ENCODE measurements at places on chromosomes 4 and X. TPM values are rescaled to one million over a fixed set of nuclear protein-coding genes. Genes with fewer than 3 reads are reported as not detected.

Gene RNF4
- 69.8 TPM for polyA plus RNA-seq

Gene ERAS
- 0.76 TPM for polyA plus RNA-seq

Gene PCDH10
- 5.2 TPM for polyA plus RNA-seq

Gene CYTL1
- 3.1 TPM for polyA plus RNA-seq

Gene SPATA18
- polyA plus RNA-seq = 127 TPM

Gene TET2
- polyA plus RNA-seq = 2.8 TPM
